T-helper 2 cell (primary cell): ENCODE measurements at places on chromosomes 1 and 21.

- DNase-seq, result no peak
Measured at GRCh38 chr1:44714944-44715571, 15.9 kb downstream of the RNU5D-1 start.

DNA sequence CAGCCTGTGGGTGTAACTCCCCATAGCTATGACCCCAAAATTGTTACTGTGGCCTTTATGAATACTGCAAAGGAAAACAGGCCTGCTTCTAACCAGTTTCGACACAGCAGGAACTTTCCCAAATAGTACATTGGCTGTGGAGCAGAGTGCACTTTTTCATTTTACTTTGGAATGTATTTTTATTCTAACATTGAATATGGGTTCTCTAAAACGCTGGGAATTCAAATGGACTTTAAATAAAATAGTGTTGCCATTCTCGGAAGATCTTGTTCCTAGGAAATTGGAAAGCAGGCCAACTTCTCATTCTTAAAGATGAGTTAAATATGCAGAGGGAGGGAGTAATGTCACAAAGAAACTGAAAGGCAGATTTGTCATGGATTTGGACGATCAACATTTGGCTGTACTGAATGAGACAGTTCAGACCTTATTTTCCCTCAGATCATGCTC is 39.6 kb upstream of the ARHGAP29 start:
- DNase-seq, result no peak

GRCh38 chr1:30878016-30878415 is 30.5 kb downstream of the SDC3 start:
- DNase-seq, result no peak

GRCh38 chr1:193318347-193318746 is 131.9 kb upstream of the B3GALT2 start:
- DNase-seq, result no peak

GRCh38 chr1:193392686-193393085 is 206.3 kb upstream of the B3GALT2 start:
- DNase-seq, result no peak

DNA sequence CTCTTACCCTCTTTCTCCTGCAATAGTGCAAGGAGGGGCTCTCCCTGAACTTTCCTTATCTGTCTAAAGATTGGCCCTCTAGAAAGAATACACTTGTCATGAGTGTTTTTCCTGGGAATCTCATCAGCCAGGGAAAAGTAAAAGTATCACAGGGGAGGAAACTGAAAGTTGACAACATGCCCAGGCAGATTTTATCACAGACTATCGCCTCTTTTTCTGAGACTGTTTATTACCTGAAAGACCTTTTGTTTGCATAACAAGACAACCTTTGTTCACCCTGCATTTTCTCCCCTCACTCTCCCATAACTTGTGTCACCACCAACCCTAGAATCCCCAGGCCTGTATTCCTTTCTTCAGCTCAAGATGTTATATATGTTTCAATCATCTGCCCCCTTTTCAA is 794.7 kb upstream of the ADAMTS5 start:
- no peak for DNase-seq

DNA sequence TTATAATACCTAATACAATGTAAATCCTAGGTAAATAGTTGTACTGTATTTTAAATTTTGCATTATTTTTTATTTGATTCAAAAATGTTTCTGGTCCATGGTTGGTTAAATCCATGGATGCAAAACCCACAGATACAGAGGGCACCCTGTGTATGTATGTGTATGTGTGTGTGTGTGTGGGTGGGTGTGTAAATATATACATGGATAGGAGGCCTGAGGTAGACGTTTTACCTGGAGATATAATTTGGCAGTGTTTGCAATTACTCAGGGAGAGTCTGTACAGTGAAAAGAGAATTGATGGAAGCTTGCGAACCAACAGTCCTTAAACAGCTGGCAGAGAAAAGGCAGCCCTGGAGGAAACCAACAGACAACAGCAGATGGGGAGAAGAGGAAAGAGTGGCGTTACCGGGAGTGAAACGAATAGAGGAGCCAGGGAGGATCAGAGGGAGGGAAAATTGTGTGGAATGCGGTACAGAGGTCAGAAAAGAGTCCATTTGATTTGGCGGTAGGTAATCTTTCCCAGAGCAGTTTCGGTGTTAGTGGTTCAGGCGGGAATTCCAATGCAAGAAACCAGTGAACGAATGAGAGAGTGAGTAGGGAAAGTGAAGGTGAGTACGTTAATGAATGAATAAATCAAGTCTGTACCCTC is 47.9 kb upstream of the NBL1 start:
- no peak for DNase-seq

DNA sequence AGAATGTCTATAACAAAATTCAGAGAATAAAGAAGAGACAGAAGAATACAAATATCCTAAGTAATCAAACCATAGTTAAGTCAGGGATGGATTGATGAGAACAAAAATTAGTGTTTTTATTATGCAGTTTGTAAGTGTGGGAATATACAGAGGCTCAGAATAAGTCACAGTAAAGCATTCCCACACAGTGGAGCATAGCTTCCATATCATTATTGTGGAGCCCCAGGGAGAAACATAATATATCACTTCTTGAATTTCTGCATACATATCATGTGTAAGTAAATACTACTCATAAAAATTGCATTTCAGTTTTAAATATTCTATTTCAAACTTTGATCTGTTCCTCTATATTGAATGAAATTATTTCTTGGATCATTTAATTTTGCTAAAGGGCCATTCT is 790.4 kb downstream of the PLA2G4A start:
- no peak for DNase-seq

DNA sequence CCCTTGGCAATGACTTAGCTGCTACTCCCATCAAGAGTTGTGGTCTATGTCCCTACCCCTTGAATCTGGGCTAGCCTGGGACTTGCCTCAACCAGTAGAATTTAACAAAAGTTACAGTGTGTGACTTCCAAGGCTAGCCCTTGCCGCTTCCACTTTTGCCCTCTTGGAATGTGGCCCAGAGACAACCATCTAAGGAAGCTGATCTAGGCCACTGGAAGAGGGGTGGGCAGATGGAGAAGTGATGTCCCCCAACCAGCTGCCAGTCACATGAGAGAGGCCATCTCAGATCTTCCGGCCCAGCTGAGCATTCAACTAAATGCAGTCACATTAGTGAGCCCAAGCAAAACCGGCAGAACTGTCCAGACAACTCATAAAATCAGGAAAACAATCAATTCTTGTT is 115.1 kb downstream of the TOMM20 start:
- no peak for DNase-seq

DNA sequence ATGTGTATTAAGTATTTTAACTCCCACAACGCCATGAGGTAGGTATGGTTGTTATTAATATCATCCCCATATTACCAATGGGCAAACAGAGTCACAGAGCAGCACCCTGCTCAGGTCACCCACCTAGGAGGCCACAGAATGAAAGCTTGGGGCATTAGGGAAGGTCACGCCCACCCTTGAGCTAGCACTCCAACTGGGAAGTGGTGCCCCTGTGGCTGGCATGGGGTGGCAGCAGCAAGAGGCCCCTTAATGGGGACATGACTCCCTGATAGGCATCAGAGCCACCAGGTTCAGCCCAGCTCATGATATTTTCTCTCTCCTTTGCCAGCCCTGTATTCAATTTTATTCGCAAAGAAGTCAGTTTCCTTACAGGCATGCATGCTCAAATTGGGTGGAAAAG is 90.6 kb downstream of the DMRTB1 start:
- no peak for DNase-seq

DNA sequence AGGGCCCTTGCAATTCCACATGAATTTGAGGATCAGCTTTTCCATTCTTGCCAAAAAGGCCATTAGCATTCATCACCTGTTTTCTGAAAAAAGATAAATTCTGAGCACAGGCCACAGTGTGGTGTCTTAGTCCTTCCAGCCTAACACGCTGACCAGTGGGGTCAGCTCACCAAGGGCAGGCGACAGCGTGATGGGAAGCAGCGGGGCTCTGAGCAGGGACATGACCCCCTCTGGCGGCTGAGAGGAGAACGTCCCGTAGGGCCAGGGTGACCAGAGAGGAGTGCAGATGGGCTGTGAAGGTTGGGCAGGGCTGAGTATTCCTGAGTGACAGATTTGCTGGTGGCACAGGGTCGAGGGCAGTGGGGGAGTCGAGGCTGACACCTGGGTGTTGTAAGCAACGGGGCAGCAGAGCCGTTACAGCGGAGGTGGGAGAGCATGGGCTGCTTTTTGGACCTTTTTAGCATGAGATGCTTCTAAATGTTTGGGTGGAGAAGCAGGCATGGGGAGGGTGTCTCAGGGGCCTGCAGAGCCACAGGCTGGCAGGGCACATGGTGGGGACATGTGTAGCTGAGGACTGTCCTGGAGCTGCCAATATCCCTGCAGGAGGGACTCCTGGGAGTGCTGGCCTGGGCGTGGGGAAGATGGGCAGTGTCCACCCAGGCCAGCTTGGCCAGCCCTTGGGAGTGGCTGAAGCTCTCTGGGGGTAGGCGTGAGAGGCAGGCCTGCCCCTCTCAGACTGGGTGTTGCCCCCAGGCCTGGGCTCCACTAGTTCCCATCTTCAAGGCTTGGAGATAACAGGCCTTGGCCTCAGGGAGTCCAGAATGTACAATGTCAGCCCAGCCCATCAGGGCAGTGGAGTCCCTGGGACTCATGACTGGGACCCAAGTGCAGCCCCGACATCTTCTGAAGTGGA is 8.6 kb upstream of the CALML6 start:
- DNase-seq, result peak; percentile 65

- DNase-seq, result no peak
Measured at GRCh38 chr1:72827278-72827677, 544.9 kb upstream of the NEGR1 start.

DNA sequence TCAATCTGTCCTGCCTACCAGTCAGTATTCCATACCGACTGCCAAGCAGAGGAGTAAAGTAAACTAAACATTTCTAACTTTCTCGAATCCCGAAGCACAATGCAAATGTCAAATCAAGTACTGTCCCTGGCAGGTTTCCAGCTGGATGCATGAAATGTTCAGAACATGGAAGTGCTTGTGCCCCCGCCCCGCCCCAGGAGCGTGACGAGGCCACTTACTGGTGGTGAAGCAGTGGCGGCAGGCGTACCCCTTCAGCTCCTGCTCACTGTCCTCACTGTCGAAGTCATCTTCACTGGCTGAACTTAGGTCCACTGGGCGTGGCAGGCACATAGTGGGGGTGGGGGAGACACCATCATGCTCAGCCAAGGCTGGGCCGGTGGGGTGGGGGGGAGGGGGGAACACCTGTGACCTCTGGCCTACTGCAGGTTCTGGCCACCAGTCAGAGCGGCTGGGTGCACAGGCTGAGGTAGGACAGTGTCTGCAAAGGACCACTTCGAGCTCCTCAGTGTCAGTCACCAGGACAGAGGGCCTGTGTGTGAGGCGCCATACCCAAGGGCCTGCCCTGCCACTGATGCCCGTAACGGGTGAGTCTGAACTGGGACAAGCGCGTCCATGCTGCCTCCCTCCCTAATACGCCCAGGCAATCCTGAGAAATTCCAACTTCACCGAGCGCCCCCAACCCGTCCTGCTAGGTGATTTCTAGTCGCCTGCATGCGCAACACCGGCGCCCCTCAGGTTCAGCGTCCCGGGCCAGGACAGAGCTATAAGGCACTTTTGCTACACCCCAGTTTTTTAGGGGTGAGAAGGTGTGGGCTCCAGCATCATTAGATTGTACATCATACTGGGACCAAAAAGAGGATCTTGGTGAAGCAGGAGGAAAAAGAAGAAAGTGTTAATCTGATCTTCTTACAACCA is 46.9 kb downstream of the SLC45A1 start:
- no peak for DNase-seq

DNA sequence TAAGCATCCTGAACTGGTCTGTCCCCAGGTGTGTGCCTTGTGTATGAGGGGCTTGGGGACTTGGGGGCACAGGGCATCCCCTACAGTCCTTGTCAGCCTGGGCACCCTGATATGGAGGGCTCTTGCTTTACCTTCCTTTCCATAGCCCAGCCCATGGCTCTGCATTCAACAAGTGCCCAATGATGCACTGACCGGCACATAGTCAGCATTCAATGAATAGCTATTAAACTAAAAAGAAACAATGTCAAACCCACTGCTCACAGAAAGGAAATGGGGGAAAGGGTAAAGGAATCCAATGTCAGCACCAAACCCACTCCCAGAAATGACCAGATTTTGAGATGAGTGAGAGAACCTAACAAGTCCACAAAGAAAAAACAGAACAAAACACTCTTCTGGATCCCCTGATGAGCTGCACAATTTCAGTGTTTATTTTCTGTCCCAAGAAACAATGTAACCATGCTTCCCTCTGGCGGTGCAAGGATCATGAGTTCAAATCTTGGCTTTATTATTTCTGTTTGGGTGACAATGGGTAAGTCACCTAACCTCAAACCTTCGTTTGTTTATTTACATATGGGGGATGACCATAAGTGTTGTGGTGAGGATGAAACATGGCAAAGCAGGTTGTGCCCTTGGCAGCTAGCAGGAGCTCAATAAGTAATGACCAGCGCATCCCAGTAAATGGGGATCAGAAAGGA is 22.0 kb downstream of the SYT6 start:
- DNase-seq, result no peak

- no peak for DNase-seq
Measured at GRCh38 chr1:201761871-201762270, 67.1 kb upstream of the IPO9 start.

- no peak for DNase-seq
Measured at GRCh38 chr21:10464975-10465374, 56.4 kb upstream of the TPTE start.

DNA sequence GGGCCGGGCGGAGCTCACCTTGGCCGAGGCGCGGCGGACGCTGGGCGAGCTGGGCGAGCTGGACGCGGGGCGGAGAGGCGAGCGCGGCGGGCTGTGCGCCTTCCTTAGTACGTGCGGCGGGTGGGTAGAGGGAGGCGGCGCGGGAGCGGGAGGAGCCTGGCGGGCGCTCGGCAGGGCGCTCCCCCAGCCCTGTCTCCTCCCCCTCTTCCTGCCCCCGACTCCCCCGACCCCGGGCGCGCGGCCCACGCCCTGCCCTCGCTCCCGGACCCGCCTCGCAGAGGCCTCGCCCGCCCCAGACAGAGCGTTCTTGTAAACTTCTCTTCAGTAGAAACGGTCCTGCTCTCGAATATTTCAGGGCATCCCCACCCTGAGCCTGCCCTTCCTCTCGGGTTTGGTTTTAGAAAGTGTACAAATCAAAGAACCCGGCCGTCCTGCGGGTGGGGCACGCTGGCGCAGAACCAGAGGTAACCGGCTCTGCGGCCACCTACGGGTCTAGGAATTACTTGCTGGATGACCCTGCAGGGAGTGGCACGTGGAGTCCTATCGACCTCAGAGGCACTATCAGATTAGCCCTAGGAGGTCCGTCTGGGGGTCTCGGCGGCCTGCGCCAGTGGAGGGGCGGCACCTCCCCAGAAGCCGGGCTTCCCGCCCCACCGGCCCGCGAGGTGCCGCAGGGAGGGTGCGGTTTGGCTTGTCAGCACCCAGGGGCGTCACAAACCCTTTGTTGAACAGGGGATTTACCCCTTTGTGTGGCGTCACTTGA is at the start of gene S100A10:
TSS of gene S100A10 (minus strand) at position 126 of the 763 bp plus-strand sequence. CDS start 7,629 bp downstream, outside the sequence.
- DNase-seq, result peak; percentile 76
